NCI-H187 treated with DMSO at 0.1 percent for 48 hours (cell line): ENCODE measurements at places on chromosomes 4 and X.

- DNase-seq, result no peak
Measured at GRCh38 chr4:19971829-19972228, 279.9 kb upstream of the SLIT2 start.

DNA sequence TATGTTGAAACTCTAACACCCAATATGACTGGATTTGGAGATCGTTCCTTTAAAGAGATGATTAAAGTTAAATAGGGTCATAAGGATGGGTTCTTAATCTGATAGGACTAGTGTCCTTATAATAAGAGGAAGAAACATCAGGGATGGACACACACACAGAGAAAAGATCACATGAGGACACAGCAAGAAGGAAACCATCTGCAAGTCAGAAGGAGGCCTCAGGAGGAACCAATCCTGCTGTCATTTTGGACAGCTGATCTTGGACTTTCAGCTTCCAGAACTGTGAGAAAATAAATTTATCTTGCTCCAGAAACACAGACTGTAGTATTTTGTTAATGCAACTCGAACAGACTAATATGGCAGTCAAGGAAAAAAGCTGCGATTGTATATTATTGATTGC, 631.5 kb downstream of the PCDH7 start:
- DNase-seq, result no peak

DNA sequence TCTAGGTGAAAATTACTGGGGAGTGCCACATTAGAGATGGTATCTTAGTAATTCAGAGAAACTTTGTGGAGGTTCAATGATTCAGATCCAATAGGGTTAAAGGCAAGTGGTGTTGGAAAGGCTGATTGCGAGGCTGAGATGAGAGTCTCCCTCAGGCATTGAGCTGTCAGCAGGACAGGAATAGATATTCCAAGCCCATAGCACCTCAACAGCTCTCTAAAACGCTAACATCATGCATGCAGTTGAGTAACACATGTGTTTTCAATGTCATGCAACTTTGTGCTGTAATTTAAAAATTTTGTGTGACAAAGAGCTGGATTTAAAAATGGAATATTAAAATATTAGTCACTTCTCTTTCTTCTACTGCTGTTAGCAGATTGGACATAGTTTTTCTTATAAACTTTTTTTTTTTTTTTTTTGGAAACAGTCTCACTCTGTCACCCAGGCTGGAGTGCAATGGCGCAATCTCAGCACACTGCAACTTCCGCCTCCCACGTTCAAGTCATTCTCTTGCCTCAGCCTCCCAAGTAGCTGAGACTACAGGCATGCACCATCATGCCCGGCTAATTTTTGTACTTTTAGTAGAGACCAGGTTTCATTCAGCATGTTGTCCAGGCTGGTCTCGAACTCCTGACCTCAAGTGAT, 173.5 kb upstream of the C1QTNF7 start:
- DNase-seq, result no peak

DNA sequence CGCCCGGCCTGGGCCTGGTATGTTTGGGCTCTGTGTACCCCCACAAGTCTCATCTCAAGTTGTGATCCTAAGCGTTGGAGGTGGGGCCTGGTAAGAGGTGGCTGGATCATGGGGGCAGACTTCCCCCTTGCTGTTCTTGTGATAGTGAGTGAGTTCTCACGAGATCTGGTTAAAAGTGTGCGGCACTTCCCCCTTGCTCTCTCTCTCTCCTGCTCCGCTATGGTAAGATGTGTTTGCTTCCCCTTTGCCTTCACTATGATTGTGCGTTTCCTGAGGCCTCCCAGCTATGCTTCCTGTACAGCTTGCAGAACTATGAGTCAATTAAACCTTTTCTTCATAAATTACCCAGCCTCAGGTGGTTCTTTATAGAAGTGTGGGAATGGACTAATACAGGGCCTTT, 53.0 kb downstream of the CHST7 start:
- DNase-seq, result no peak

- no peak for DNase-seq
Measured at GRCh38 chr4:761739-762138, 56.1 kb downstream of the PCGF3 start.

- DNase-seq, result no peak
Measured at GRCh38 chr4:18366892-18367291, 345.3 kb upstream of the LCORL start.

DNA sequence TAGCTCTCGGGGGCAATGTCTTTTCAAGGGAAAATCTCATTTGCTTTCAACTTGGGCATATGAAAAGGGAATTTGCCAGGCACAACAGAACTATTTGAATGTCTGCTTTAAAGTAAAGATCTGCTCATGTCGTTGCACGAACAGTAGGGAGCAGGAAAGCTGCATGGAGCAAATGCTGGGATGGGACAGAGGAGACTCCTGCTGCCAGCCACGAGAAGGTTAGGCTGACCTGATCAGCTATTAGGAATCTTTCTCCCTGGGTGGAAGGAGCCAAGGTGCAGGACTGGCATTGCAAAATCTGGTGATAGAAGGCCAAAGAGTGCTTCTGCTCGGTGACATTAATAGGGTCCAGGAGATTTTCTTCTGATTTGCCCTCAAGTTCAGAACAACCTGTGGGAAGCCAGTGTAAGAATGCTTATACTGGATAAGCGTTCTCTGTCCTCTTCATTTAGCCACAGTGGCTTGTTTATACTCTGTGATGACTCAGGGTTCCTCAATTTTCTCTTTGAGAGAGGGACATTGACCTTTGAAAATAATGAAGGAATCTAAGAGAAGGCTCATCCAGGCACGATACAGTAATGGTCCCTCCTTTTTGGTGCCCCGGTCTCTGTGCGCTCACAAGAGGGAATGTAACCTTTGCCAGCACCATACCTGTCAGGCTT, 22.9 kb downstream of the FHL1 start:
- DNase-seq, result no peak

DNA sequence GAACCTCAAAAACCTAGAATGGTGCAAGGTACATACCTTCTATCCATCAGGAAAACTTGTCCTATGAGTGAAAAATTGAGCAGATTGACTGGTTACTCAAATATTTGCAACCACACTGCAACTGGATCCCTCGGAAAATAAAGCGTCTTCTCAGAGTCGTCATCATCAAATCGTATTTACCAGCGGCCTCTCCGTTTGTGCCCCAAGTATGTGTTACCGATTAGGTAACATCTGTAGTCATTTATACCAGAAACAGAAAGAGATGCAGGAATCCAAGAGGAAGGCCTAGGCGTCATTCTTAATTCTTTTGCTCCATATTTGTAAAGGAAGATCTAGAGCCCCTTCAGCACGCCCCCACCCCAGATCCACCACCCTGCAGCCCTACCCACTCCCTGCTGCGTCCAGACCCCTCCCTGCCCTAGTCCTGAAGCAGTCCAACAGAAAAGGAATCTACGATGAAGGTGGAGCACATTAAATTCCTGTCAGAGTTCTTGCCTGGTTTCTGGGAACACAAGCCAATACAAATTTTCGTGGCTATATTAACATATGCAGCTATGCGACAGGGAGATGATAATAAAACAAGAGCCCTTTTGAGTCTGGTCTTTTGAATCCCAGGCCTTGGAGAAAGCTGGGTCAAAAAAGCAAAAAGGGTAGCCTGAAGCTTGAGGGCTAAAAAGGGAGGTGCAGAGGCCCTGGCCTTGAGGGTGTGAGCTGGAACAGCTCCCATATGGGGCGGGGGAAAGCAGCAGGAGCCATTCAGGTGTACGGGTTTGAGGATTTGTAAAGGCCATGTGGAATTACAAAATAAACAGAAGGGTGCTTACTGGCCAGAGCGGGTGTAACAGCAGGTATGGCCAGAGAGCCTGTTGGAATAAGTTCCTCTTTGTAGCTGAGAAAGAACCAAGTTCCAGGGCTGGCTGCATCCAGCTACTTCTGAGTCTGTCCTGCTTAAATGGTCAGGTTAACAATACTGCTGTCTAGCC, 77.0 kb downstream of the ZNF827 start:
- DNase-seq, result no peak

GRCh38 chrX:9298221-9298620, 166.6 kb upstream of the TBL1X start:
- no peak for DNase-seq

GRCh38 chr4:2095236-2096072, 36.3 kb downstream of the NAT8L start:
- DNase-seq, result no peak

DNA sequence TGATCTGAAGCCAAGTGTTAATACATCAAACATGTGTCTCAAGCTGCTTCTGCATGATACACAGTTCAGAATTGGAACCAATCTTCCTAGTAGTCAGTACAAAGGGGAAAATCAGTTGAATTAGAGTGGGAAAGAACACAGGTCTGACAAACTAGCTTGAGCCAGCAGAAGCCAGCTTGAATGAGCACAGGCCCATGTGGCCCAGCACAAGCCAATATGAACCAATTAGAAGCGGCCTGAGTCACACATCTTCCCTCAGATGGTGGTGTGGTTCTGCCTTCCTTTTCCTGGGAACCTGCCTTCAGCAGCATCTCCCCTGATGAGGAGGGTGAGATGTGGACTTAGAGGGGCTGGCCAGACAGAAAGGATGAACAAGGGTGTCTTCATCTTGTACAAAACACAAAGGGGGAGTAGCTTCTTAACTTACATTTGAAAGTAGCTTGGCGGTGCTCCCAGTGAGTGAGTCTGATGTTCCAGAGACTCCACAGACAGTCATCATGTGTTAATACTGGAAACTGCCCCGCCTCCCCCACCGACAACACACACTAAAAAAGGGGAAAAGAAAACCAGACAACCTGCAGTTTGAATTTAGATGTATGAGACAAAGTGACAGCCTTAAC, 72.0 kb downstream of the FRMPD4 start:
- DNase-seq, result no peak

- no peak for DNase-seq
Measured at GRCh38 chr4:170423137-170423536, 333.4 kb upstream of the AADAT start.

DNA sequence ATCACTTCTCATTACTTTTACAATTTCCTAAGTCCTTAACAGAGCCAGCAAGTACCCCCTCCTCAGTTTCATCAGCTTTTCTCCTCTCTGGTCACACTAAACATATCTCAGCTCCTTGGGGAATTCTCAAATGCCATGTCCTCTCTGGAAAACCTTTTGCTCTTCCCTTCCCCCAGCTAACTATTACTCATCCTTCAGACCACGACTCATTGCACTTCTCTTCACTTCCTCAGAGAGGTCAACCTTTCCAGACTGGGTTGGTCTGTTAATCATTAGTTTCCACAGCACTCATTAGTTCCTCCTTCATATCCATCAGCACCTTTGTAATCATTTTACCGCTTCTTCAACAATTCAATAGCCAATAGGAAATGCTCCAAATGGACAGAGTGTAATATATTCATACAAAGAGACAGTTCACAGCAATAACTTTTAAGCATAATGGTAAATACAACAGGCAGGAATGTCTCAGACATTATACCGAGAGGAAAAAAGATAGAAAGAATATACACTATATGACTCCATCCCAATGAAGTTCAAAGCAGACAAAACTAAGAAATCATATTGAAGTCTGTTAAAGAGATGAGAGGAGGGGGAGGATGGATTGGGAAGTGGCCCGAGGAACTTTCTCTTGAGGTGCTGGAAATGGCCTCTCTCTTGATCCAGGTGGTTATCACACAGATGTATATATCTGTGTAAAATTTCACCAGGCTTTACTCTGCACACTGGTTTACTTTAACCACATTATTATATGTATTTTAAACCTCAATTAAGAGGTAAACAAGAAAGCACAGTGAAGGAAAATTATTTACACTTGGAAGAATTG, 39.6 kb downstream of the DDX60L start:
- no peak for DNase-seq

DNA sequence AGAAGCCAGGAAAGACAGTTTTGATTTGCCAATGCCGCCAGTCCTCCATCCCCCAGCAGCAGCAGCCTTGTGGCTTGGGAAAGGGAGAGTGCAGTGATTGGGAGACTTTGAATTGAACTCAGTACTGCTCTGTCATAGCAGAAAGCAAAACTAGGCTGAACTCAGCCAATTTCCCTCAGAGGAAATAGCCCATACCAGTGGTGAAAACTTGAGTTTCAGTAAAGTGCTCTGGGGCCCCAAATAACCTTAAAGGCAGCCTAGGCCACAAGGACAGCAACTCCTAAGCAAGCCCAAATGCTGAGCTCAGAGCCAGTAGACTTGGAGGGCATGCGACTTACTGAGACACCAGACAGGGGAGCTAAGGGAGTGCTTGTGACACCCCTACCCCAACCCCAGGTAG, 2.0 kb upstream of the PROM1 start:
- DNase-seq, result no peak

- no peak for DNase-seq
Measured at GRCh38 chrX:53622431-53622830, 64.1 kb downstream of the HUWE1 start.

GRCh38 chrX:63930140-63930539, 145.1 kb upstream of the ARHGEF9 start:
- no peak for DNase-seq

DNA sequence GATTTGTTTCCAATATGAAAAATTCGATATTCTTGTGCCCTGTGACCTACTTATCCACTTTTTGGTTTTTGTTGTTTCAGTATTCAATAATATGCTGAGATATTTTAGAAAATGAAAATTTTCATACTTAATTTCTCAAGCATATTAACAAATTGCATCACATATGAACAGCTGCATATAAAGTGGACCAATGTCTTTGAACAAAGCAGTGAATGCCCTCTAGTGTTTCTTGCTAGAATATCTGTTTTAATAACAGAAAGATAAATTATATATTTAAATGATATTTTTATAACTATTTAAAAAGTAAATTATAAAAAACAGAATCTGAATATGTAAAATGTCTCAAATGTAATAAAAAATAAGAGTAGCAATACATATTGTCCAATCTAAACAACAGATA, 31.7 kb upstream of the INTU start:
- no peak for DNase-seq

DNA sequence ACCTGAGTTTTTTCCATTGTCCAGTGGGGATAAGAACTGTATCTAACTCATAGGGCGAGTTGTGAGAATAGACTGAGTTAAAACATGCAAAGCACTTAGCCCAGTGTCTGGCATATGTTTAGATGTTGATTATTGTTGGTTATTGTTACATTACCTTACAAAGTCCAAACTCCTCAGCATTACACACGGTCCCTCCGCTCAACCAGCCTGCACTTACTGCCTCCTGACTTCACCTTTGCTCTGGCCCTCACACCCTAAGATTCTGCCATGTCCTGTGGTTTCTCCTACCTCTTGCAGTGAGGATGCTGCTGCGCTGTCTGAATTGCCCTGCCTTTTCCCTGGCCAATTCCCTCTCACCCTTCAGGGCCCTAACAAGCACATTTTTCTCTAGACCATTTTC, 302.2 kb upstream of the GALNT7 start:
- DNase-seq, result no peak

GRCh38 chrX:129930941-129931410, 25.0 kb downstream of the UTP14A start:
- no peak for DNase-seq

- no peak for DNase-seq
Measured at GRCh38 chr4:158936238-158936637, 166.6 kb upstream of the RAPGEF2 start.
